ENCODE measurements at places on chromosomes 13 and 19.

DNA sequence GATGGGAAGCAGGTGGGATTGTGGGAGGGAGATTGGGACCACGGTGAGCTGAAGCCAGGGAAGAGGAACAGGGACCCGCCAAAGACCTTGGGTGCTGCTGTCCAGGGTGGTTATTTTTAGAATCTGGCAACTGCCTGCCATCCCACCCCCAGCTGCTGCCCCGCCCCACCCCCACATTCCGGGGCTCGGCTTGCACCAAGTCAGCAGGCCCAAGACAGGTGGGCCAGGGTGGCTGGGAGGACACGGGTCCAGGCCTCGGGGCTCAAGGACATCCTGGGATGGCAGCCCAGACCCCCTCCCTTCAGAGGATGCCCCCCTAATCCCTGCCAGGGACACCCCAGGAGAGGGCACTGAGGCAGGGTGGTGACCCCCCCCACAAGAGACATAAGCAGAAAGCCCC lies 827 bp downstream of the CKM start:
- no peak for DNase-seq

- DNase-seq, result no peak
These were observed 331.3 kb downstream of the KLF5 start for GRCh38 chr13:73390100-73390499.

- DNase-seq, result no peak
These were observed 32.7 kb downstream of the NALCN start for GRCh38 chr13:101383595-101383994.

- no peak for DNase-seq
These were observed 94.6 kb downstream of the TSHZ3 start for GRCh38 chr19:31254611-31255010.

GRCh38 chr19:46495786-46496099 lies at the start of gene PNMA8B:
TSS of gene PNMA8B (minus strand) at chr19:46495867. CDS start at chr19:46495465, 402 bp downstream.
- DNase-seq, result no peak

GRCh38 chr19:18506101-18506930 lies 15.6 kb downstream of the ELL start:
- no peak for DNase-seq

DNA sequence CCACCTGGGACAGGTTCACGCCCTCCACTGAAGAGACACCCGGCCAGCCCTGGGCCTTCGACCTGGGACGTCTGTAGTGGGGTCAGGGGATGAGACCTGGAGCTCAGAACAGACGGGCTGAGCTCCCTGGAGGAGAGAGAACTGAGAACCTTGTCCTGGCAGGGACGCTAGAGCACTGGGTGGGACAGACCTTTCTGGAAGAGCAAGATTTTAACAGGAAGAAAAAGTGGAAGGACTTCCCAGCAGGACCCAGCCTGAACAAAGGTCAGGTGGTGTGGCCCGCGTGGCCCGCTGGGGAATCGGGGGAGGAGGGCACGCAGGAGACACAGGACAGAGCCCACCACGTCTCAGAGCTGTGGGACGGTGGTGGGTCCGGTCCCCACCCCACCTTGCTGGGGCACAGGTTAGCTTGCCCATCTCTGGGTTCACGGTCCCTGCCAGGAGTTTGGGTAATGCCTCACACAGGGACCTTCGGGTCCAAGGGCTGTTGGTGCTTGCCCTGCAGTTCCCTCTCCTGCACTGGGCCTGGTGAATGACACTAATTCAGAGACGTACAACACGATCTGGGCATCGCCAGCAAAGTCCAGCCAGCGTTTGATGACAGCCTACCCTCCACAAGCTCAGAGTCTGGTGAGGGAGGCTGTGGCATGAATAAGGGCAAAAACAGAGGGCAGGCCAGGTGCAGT lies 1.2 kb upstream of the EFNA2 start:
- no peak for DNase-seq

DNA sequence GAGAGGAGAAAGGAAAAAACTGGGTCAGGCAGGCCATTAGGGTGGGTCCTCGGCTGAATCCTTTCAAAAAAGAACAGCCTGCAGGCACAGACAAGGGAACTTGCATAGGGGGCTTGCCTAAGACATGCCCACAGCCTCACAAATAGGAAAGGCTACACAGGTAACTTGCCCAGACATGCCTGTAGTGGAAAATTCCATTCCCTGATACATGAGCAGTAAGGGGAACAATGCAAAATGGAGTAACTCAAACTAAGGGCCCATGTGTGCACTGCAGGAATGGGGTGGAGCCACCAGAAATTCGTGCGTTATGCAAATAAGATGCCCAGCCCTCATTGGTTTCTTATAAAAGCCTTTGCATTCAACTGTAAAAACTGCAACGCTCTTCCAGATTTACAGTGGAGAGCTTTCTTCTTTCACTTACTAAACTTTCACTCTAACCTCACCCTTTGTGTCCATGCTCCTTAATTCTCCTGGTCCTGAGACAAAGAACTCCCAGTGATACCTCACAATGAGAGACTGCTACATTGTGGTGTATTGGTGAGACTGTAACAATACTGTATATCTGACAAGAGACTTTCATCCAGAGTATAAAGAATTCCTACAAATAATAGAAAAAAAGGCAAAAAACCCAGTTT lies 59.5 kb upstream of the SLITRK1 start:
- DNase-seq, result no peak

DNA sequence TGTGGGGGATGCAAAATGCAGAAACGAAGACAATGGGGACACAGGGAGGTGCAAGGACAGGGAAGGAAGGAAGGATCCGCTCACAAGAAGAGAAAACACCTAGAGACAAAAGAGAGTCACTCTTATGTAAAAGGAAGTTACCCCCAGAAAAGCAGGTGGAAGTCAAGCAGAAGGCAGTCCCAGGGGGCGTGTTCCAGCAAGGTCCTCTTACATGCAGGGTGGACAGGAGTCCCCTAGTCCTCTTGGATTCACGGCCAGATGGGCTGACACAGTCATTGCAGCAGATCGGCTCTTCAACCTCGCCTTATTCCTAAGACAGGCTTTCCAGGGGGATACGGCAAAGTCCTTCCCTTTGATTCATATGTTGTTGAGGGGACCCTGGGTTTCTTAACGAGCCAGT lies 83.9 kb upstream of the SPATA13 start:
- no peak for DNase-seq

DNA sequence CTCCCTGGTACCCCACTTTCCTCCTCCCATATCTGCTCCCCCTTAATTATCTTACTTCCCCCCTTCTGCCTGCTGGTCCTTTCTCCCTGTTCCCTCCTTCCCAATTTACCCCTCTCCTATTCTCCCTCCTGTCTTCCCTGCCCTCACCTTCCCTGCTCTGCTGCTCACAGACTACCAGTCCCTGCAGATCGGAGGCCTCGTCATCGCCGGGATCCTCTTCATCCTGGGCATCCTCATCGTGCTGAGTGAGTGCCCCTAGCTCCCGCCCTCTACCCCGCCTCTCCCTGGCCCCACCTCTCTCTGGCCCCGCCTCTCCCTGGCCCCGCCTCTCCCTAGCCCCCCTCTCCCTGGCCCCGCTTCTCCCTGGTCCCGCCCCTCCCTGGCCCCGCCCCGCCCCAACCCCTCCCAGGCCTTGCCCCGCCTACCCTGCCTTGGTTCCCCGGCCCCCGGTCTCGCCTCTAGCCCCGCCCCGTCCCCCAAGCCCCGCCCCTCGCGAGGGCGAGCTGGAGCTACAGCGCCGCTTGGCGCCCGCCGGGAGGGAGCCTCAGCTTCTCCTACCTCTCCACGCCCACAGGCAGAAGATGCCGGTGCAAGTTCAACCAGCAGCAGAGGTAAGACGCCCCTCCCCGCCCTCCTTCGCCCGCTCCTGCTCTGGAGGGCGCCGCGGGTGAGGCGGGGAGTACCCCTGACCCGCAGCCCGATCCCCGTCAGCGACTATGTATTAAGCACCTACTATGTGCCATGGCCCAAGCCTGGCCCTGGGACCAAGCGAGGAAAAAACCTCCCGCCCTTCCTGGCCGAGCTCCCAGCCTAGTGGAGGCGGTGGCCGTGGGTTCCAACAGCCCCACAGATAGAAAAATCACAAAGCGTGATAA lies 1.9 kb upstream of the FXYD7 start:
- peak; percentile 32 for DNase-seq

GRCh38 chr13:90302107-90302506 lies 1045.4 kb upstream of the MIR17HG start:
- DNase-seq, result peak; percentile 25

GRCh38 chr19:29263305-29264135 lies 50.6 kb upstream of the UQCRFS1 start:
- DNase-seq, result no peak

DNA sequence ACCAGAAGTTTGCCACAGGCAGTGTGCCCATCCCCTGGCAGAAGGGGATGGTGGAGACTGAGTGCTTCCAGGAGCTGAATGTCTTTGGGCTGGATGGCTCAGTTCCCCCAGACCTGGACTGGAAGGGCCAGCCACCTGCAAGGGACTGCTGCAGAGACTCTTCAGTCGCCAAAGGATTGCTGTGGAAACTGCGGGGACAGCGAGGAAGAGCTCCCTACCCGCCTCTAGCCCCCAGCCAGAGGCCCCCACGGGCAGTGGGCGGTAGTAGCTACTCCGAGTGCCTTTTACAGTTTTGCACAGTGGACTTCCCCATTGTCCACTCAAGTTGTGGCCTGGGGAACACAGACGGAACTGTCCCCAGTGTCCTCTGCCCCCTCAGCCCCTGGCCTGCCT lies 138.5 kb downstream of the ZDHHC20 start:
- no peak for DNase-seq

- peak; percentile 73 for DNase-seq
These were observed at the start of gene HTR2A for GRCh38 chr13:46896341-46897137. TSS of gene HTR2A (minus strand) at chr13:46897053. CDS start at chr13:46895906, 1,147 bp downstream.

- no peak for DNase-seq
These were observed 26.7 kb upstream of the NANOS3 start for GRCh38 chr19:13849991-13850909.

DNA sequence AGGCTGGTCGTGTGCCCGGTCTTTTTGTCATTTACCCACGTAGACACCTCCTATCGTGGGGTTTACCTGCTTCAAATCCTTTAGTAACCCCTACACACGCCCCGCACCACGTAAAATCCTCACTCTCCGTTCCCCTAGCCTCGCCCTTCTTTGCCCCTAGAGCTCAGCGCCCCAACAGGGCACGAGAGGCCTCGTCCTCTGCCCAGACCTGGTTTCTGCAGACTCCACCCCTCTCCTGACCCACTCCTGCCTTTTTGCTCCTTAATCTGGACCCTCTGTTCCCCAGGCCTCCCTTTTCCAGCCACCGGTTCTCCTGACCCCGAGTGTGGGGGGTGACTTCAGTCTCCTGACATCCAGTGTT lies 412 bp downstream of the ZNF528 start:
- DNase-seq, result no peak

DNA sequence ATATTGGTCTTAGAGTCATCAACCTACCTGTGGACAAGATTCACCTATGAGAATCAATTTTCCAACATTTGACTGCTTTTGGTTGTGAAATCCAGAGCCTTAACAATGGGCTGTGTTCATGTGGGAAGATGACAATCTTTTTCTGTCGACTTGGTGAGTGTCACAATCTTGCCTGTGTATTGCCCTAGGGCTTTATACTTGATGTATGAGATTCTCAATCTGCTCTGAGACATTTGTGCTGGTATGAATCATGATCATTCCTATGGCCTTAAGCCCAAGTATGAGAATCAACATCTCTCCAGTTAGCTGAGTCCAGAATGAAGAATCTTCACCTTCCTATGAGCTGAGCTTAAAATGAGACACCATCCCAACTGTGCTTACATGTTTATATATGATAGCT lies 68.7 kb downstream of the ZNF726 start:
- no peak for DNase-seq

DNA sequence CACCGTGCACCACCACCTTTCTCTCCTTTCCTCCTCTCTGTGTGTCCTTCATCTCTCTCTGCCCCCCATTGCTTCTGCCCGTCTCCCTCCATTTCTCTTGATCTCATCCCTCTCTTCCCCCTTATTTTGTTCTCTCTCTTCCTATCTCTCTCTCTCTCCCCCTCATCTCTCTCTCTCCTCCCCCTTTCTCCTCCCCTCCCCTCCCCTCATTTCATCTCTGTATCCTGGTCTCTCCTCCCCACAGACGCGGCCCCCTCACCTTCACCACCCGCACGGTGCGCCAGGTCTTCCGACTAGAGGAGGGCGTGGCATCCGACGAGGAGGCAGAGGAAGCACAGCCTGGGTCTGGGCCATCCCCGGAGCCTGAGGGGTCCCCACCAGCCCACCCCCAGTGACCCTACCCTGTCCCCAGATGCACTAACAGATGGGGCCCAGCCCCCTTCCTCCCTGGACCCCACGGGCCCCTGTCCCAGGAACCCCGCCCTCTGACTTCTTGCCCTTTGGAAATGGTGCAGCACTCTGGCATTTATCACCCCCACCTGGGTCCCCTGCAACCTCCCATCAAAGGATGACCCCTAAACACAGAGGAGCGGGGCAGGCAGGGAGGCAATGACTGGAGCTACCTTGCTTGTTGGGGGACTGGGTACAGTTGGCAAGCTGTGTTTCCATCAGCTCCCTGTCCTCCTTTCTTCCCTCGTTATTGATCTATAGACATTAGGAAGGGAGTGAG lies 19.6 kb downstream of the KCNC3 start:
- DNase-seq, result no peak

DNA sequence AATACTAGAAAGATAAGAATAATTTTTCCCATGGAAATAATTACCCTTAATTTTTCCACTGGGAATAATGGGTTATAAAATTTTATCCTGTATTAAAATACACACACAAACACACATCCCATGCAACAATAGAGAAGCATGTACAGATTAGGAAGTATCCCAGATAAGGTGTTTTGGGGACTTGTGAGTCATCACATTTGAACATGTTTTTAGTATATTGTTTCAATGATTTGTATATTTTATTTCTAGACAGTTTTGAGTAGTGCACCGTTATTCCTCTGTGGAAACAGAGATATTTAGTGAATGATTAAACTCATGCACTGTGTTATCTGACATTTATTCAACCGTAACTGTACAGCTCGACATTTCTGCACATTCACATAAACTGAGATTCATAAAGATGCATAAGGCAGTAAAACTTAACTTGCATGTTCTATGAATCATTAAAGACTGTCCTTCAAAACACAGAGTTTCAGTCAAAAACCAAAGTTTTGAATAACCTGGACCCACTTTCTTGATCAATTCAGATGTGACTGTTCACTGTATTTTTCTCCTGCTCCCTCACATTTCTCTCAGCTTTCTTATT lies 30.1 kb downstream of the KLF12 start:
- no peak for DNase-seq

DNA sequence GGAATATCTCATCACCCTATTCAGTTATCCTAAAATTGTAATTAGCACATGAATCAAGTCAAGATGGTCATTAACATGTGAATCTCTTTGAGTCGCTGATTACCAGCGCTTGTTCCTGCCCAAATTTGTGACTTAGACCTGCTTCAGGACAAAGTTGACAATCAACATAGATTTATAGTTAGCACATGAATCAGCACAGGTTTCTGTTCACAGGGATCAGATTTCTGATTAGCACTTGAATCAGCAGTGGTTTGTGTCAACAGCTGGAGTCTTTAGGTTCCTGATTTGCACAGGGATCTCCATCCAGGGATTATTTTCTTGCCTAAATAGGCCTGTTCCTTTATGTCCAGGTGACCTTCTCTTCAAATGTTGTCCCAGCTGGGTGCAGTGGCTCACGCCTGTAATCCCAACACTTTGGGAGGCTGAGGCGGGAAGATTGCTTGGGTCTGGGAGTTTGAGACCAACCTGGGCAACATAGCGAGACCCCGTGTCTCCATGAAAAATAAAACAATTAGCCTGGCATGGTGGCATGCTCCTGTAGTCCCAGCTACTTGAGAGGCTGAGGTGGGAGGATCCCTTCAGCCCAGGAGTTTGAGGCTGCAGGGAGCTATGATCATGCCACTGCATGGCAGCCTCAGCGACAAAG lies 3.8 kb upstream of the LRFN3 start:
- no peak for DNase-seq

GRCh38 chr13:100645382-100645781 lies 29.2 kb downstream of the TMTC4 start:
- no peak for DNase-seq

Data from retinal pigment epithelial cell (primary cell).